ENCODE measurements at places on chromosomes 1 and 21. TPM values are rescaled to one million over a fixed set of nuclear protein-coding genes. Genes with fewer than 3 reads are reported as not detected.
A peak's percentile ranks its signal among the peaks of the same experiment; 100 is the strongest.

CD58 gene
- total RNA-seq, result 15.5 TPM

ZMYM1 gene
- 12.6 TPM for total RNA-seq

PRELP gene
- not detected for total RNA-seq

CLCA1 gene
- not detected for total RNA-seq

OR2M3 gene
- total RNA-seq, result not detected

ICOSLG gene
- total RNA-seq, result 0.29 TPM

MAEL gene
- total RNA-seq, result not detected

OLFML2B gene
- 9.0 TPM for total RNA-seq

XCL2 gene
- not detected for total RNA-seq

DNA sequence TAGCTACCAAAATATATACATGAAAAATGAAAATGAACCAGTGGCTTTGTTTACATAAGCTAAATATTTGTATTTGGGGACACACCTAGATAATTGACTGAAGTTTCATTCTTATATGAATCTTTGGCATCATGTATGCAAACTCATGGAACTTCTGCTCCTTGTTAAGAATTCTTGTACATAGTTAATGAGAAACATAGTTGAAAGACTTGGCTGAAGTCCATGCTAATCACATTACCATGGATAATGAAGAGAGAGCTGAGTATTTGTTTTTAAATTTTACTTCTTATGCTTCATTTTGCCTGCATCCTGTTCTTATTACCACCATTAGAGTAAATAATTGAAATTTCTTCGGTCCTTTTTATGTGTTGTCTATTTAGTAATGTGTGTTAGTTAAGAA is 108.8 kb downstream of the LRRC53 start:
- no peak for DNase-seq

DNA sequence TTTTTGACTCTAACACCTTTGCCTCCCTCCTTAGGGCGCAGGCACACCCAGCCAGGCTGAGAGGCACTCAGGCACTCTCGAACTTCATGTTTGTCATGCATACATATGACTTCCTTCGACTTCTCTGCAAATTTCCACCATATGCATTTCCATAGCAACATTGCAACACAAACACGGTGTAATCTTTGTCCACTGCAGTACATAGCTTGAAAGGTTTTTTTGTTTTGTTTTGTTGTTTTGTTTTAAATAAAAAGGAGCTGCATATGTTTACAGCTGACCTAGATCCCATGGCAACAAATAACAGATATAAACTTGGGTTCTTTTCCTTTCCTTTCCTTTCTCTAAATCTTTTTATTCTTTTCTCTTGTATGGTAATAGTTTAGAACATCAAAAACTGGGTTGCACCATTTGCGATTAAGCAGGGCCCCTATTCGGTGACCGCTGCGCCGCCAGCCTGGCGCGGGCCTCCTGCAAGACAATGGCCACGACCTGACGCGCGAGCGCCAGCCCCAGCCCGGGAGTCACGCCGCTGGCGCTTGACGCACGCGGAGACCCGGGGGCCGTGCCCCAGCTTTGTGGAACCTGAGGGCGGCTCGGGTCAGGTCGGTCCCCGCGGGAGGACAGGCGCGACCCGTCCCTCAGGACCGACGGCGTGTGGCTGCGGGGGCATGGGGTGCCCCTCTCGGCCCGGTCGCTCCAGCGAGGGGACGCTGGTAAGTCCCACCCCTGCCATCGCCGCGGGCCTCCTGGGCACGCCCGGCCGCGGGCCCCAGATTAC is 35.2 kb downstream of the CCN1 start:
- no peak for DNase-seq

DNA sequence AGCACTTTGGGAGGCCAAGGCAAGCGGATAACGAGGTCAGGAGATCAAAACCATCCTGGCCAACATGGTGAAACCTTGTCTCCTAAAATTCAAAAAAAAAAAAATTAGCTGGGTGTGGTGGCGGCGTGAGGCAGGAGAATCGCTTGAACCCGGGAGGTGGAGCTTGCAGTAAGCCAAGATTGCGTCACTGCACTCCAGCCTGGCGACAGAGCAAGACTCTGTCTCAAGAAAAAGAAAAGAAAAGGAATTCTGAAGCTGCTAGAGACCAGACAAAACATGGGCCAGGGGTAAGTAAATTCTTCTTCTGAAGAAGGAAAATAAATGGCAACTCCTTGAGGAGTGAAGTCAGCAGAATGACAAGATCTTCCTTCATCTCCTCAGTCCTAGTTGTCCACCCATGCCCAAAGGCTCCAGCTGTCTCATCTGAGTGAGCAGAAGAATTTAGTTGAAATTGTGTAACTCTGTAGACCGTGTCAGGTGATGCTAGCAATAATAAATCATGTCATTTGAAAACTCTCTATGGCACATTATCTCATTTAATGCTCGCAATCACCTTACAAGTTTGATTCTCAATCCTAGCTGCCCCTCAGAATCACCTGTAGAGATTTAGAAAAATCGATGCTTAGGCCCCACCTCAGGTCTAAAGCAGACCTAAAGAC is 14.3 kb downstream of the PDZK1 start:
- peak; percentile 86 for DNase-seq

DNA sequence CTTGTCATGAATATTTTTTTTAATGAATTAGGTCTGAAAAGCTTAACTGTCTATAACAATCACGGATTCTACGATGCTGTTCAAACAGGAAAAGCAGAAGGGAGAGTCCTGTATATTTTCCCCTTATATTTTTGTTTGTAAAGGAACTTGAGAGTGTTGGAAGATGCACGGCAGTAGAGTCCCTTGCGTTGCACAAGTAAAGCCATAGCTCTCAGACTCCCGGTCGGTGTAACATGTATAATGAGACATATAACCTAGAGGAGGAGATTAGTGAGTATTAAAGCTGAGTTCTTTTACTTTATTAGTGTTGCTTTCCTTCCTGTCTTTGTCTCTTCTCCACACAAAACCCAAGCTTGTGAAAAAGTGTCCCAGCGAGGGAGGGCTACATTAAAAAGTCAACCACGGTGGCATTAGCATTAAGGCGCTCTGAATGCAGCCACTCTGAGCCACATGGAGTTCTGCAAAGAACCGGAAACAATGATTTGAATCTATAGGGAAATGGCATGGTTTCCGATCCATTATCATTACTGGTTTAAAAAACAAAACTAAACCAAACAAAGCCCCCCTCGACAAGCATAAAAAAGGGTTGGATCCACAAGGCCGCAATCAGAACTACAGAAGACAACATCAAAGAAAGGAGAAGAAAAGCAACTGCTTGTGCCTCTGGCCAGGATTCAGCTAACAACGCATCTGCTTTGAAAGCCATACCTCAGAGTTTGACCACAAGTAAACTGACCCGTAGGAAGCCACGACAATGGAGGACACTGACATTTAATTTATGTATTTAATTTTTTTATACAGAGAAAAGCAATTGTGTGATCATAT is 356.8 kb downstream of the LMO4 start:
- DNase-seq, result no peak

- DNase-seq, result no peak
Measured at GRCh38 chr1:17904290-17904689, 149.2 kb downstream of the ACTL8 start.

GRCh38 chr1:101307985-101308689 is 71.3 kb downstream of the S1PR1 start:
- DNase-seq, result no peak

DNA sequence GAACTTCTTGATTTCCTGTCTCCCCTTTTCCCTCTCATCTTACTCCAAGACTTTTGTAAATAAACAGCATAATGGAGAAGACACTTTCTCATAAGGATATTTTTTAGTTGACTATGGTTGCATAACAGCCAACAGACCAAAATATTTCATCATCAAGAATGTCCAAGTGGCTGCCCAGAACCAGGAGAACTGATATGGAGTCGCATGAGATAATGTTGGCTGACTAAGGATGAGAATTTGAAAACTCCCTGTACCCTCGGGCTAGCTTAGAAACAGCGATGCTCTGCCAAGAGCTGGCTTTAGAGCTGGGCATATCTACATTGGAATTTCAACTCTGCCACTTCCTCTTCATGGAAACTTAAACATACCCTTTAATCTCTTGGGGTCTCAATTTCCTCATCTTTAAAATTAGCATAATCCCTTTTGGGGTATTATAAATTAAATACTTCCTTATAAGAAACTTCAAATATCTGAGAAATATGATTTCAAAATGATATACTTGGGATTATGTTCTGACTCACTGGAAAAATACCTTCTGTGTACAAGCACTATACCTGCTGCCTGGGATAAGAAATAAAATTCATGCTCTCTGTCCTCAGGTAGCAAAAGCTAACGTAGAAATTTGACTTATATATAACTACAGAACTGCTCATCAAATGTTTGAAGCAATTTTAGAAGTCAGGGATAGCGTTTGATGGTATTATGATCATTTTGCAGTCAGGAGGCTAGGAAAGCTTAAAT is 777.3 kb downstream of the LTN1 start:
- no peak for DNase-seq

DNA sequence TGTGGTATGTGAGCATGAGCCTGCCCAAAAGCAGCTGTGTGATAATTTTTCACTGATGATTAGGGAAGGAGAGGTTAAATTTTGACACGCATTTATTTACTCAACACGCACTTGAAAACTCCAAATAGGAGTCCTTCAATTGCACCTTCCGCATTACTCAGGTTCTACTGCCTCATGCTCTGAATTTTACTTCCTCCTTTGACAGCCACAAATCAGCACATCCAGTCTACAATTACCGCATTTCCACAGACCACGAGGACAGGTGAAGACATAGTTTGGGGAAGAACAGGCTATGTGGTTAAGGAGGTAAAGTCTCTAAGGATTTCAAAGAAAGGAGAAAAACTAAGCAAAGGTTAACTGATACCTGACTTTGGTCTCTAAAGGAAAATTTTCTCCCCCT is 2.6 kb downstream of the CAPN8 start:
- no peak for DNase-seq

DNA sequence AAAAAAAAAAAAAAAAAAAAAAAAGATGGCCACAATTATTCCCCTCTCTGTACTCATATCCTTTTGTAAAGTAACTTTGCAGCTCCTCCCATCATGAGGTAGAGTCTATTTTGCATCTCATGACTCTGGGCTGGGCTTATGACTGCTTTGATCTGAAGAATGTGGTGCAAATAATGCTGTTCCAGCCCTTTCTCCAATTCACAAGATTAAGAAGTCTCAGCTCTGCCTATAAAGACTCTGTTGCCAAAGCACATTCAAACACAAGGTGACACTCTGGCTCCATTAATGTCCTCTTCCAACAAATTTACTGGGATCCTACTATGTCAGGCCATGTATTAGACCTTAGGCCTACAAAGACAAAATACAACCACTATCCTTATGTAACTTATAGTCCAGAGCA is 64.8 kb upstream of the PTCH2 start:
- no peak for DNase-seq

DNA sequence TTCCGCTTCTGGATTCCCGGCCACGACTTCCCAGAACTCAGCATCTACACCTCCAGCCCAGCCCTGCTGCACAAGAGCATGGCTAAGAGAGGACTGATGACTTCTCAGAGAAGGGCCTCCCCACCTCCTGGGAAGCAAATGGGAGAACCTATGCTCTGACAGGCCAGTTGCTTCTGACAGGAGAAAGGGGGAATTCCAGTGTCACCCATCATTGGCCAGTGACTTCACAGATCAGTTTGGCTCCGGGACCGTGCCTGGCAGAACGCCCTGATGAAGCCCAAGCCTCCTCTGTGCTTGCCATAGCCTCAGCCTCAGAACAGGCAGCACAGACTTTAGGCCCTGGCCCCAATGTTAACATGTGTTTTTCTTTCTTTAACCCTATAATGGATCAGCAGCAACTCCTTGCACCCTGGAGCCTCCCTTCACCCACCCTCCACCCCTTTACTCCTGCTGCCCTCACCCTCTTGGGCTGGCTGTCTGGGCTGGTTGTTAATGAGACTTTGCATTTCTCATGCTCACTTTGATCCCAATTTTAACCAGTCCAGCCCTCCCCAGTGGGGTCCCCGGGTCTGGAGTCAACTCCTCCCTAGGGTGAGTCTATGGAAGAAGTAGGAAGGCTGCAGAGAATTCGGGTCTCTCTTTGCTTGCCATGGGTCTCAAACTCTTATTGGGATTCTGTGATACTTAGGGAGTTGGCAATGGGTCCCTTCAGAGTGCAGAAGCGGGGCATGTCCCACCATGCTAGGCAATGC is 42.7 kb upstream of the SLC30A1 start:
- no peak for DNase-seq

DNA sequence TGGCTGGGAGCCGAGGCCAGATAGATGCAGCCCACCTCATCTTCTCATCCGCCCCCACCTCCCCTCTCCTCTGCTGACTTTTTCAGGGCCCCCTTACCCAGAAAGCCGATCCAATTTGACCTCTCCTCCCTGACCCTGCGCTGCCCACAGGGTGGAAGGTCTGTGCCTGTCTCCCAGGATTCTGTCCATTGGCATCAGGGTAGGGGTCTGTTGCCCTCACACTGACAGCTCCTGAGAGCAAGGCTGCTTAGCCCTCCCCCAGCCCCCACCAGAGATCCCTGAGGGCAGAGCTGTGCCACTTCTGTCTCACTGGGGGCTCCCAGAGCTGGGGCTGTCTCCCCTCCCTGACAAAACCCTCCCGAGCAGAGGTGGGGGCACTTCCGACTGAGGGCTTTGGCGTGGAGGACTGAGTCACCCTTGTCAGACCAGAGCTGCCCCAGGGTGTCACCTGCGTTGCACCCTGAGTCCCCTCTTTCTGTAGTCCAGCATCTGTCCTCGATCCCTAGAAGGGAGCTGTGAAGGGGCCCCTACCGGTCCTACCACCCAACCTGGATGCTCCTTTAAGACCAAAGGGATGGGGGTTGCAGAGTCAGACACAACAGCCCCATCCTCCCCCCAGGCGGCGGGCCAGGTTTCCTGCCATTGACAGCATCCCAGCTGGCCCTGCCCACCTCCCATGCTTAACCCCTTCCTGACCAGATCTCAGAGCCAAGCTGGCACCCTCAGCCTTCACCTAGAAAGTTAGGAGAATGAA is 2.4 kb upstream of the FAM110D start:
- no peak for DNase-seq

- no peak for DNase-seq
Measured at GRCh38 chr21:15793550-15794235, 63.9 kb downstream of the USP25 start.

DNA sequence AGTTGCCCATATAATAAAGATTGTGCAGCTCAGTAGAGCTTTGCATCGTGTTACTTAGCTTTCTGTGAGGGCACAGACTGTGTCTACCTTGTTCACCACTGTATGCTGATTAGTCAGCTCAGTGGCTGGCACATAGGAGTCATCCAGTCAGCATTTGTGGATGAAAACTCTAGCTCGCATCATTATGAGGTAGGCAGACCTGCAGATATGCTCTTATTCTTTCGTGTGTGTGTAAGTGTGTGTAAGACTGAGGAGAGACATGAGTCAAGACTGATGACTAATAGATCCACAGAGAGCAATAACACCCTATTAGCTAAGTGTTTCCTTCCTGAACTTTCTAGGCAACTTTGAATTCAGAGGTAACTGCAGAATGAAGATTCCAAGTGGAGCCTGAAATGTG is 17.1 kb downstream of the TTF2 start:
- DNase-seq, result peak; percentile 92

Measured in epithelial cell of proximal tubule (primary cell).